Glomerular endothelial cell (primary cell): ENCODE measurements at places on chromosomes 5 and 9. TPM values are rescaled to one million over a fixed set of nuclear protein-coding genes. Genes with fewer than 3 reads are reported as not detected.

The TRPM3 gene
- total RNA-seq: not detected in 2 replicates

The CAMLG gene
- total RNA-seq: 31.0 and 39.1 TPM in 2 replicates

The SREK1IP1 gene
- 8.8 and 11.5 TPM in 2 replicates for total RNA-seq

The LVRN gene
- total RNA-seq: 0.15 and 0.41 TPM in 2 replicates

GRCh38 chr5:88707216-88707965, 175.6 kb downstream of the MEF2C start:
- no peak for DNase-seq

DNA sequence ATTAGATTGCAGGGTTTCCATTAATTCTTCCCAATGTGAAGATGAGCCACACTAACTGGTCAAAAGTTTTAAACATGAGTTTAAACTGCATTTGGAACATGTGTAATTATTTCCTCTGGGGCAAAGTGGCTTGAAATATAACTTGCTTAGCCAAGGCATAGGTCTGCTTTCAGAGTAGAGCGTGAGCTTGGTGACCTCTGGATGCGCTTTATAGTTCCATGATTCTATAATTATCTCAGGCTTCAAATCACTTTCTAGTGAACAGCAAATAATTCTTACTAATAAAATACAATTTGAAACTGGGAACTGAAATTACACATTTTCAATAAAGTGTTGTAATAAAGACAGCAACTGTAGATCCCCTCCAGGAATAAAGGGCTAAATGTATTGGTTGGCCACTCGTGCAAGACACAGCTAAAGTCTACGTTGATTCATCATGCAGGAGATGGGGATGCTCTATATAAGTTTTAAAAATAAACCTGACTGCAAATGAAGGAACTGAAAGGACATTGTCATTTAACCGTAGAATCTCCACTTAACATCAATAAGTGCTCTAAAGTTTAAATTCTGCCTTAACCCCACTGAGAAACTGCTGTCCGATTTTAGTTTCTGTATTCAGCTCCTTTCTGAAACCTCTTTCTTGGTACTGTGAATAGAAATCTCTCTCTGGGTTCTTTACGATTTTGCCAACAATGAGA, 460.0 kb downstream of the PSAT1 start:
- no peak for DNase-seq

GRCh38 chr9:91028166-91028827, 226.7 kb downstream of the SYK start:
- DNase-seq: no peak

- DNase-seq: no peak
Measured at GRCh38 chr5:17024686-17025180, 88.6 kb upstream of the MYO10 start.

DNA sequence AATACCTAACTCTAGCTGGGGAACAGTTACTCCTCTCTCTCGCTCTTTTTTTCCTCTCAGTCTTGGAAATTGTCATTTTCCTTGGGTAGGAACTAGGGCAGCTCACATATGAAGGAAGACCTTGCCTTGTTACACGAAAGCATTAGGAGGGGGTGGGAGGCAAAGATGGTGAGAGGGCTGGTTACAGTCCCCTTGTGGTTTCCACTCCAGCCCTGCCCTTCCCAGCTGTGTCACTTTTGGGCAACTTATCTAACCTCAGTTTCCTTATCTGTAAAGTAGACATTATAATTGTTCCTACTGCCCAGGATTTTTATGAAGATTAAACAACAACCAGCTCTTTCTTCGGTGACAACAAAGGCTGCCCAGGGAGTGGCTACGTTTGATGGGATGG, 196.2 kb upstream of the CLINT1 start:
- no peak for DNase-seq

DNA sequence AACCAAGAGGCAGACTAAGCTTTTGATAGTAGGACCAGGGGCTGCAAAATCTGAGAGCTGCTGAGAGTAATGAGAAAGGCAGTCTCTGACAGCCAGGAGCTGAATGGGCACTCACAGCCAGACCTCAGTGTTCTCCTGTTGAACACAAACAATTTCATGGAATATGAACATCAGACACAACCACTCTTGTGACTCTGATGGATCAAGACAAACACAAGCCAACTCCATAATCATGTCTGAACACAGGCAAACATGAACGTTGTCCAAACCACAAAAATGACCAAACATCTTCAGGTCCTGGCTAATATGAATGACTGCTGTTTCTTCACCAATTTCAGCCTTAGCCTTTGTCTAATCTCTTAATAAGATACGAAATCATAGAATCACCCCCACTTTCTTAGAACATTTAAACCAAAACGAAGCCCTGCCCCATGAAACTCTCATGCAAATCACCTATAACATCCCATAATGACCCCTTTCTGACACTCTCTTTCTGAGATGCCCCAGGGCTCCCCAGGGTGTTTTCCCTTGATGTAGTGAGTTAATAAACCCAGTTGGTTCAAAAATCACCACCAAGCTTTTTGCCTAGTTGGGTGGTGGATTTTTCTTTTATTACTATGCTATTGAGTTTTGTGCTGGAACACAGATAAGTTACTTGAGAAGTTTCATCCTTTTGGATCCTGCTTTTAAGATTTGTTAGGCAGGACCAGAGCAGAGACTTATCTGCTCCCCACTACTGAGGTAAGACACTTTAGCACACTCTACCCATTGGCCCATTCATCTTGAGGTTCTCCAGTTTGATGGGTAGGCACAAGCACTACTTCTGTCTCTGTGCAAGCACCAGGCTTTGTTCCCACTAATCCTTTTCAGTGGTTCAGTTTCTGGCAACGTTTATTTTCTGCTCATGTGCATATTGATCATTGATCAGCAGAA, 5.9 kb upstream of the ERAP2 start:
- no peak for DNase-seq

DNA sequence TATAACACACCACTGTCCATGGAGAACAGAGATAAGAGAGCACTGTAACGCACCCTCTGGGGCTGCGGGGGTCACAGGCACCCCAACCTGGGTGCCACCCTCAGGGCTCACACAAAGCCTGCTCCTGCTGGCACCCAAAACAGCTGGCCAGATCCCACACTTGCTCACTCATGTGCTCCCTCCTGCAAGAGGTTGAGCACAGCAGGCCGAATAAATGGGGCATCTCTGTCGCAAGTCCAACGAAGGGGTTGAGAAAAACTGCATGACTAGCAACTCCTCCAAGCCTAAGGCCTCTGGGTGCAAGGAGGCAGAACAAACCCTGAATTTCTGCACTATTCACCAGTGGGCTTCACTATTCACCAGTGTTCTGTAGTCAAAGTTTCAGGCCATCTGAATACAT, 80.3 kb downstream of the SECISBP2 start:
- no peak for DNase-seq

GRCh38 chr5:129996896-129997295, 92.6 kb downstream of the CHSY3 start:
- DNase-seq: no peak

GRCh38 chr5:133229931-133230664, 178.3 kb downstream of the HSPA4 start:
- no peak for DNase-seq

DNA sequence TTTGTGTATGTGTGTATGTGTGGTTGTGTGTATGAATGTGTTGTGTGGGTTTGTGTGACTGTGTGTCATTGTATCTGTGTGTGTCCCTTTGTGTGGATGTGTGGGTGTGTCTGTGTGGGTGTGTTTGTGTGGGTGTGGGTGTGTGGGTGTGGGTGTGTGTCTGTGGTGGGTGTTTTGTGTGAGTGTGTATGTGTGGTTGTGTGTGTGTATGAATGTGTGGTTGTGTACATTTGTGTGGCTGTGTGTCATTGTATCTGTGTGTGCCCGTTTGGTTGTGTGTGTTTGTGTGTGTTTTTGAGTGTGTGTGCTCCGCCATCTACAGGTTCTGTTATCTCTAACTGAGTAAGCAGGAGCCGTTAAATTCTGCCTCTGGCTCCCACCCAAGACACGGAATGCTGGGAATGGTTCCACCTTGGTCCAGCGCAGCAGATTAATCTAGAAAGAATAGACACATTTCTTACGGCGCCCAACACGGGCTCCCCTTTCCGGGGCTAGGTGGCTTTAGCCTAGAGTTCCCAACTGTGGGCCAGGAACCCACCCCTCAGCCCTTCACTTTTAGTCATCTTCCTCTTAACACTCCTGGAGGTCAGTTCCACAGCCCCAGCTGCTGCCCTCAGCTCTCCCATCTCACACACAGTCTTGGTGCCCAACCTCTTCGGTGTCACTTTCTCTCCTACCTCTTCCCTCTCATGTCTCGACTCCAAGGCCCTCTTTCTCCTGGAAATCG, 197.1 kb downstream of the TTLL11 start:
- no peak for DNase-seq
